Adrenal gland (tissue), 19 donors: ENCODE measurements at places on chromosomes 5 and 9.

DNA sequence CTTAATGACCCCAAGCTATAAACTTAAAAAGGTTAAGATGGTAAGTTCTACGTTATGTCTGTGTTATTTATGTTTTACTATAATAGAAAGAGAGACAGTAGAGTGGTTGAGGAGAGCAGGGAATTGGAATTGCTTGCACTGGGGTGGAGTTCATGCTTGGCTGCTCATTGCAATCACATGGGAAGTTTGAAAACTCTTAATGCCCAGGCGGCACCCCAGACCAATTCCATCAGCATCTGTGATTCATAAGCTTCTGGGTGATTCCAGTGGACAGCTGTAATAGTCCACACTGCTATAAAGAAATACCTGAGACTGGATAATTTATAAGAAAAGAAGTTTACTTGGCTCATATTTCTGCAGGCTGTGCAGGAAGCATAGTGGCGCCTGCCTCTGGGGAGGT, 323.9 kb upstream of the MSX2 start:
- no peaks in the 10 kb centered on the region for H3K4me1 ChIP-seq
- H3K27me3 ChIP-seq = peaks cover 3% of the 10 kb centered on the region
- no peak overlapping the region for H3K4me3 ChIP-seq

DNA sequence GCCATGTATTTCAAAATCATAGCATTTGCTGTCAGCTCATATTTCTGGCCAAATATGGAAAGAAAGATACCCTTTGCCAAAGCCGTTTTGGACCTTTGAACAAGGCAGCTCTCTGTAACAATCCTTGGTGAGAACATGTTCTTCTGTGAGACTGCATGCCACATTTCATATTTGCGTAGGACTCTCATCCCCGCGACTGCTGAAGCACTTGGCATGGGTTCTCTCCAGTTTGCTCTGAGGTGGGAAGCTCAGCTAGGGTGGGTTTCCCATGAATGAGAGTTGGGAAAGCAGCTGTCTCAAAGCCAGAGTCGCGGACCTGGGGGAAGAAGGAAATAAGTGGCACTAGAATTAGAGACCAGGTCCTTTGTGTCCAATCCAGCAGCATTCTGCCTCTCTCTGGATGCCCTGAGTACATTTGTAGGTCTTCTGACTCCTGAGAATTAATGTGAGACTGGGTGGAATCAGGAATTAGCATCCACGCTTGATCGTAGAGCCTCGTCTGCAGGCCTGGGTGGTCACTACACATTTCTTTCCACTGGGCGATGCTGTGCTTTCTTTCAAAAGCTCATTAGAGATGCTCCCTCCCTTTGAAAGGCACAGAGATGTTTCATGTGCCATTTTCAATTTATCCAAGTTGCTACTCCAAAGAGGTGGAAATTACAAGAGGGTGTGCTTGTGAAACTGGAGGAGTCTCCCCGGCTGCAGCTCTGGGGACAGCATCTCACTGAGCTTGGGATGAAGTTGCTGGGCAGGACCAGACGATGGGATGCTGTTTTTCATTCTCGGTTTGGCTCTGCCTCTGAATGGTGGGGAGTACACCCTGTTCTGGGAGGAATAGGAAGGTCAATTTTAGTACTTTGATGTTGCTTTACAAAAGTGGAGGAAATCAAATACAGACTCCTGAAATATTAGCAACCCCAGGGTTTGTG, 197.2 kb downstream of the GADD45G start:
- H3K36me3 ChIP-seq = no peaks in the 10 kb centered on the region
- no peaks in the 10 kb centered on the region for H3K4me1 ChIP-seq
- no peaks in the 10 kb centered on the region for H3K27me3 ChIP-seq
- no peak overlapping the region for H3K27ac ChIP-seq
- no peak overlapping the region for H3K4me3 ChIP-seq
- no peak for DNase-seq

- no peaks in the 10 kb centered on the region for H3K27me3 ChIP-seq
- H3K27ac ChIP-seq = no peak overlapping the region
- no peaks in the 10 kb centered on the region for H3K36me3 ChIP-seq
- no peak overlapping the region for H3K4me3 ChIP-seq
These were observed 156.4 kb downstream of the CWC27 start for GRCh38 chr5:64925123-64925522.

GRCh38 chr9:113640418-113640817, 176.9 kb downstream of the RGS3 start:
- no peak overlapping the region for H3K4me3 ChIP-seq
- no peaks in the 10 kb centered on the region for H3K4me1 ChIP-seq
- no peaks in the 10 kb centered on the region for H3K27me3 ChIP-seq
- no peaks in the 10 kb centered on the region for H3K36me3 ChIP-seq

GRCh38 chr5:81188962-81189361, 44.2 kb upstream of the CKMT2 start:
- H3K4me1 ChIP-seq = no peaks in the 10 kb centered on the region
- no peak for DNase-seq
- no peaks in the 10 kb centered on the region for H3K36me3 ChIP-seq
- no peak overlapping the region for H3K4me3 ChIP-seq

DNA sequence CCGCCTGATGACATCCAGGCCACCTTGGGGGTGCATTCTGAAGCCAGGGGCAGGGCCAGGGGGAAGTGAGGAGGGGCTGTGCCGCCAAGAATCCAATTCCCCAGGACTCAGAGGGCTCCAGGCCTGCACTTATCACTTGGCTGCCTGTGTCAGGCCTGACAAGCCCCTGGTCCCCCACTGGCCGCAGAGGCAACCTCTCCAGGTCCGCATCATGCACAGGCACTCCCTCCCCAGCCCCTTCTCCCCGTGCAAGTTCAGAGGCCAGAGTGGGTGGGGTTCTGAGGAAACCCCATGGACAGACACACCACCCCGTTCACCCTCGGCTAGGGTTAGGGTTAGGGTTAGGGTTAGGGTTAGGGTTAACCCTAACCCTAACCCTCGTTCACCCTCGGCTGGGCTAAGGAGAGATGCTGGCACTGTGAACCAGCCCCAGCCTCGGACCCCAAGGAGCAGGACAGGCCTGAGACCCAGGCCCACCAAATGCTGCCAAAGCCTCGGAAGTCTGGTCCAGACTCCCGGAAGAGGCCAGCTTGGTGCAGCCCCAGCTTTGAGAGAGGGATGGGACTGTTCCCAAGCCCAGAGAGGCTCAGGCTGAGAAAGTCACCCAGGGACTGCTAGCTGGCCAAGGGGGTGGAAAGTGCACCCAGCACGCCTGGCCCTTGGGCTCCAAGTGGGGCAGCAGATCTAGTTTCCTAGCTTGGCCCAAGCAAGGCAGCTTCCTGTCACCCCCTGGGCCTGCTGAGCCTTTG, 4.9 kb downstream of the LCN2 start:
- no peaks in the 10 kb centered on the region for H3K27me3 ChIP-seq
- no peak overlapping the region for H3K27ac ChIP-seq
- no peak overlapping the region for H3K4me3 ChIP-seq
- no peaks in the 10 kb centered on the region for H3K4me1 ChIP-seq
- DNase-seq = no peak

DNA sequence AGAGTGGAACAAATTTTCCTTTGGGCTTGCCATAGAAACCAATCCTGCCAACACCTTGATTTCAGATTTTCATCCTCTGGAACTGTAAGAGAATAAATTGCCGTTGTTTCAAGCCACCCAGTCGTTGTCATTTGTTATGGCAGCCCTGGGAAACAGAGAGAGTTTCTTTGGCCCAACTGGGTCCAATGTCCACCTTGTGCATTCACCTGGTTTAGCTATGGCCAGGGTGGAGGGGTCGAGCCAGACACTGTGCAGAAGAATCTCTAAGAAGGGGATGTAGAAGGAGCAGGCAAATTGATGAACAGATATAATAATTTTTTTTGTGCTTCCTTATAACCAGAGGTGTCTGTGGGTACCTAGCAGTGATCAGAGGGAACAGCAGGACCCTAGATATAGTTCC, 9.8 kb downstream of the KIF4B start:
- no peaks in the 10 kb centered on the region for H3K4me1 ChIP-seq
- H3K27ac ChIP-seq = no peak overlapping the region
- H3K27me3 ChIP-seq = no peaks in the 10 kb centered on the region

DNA sequence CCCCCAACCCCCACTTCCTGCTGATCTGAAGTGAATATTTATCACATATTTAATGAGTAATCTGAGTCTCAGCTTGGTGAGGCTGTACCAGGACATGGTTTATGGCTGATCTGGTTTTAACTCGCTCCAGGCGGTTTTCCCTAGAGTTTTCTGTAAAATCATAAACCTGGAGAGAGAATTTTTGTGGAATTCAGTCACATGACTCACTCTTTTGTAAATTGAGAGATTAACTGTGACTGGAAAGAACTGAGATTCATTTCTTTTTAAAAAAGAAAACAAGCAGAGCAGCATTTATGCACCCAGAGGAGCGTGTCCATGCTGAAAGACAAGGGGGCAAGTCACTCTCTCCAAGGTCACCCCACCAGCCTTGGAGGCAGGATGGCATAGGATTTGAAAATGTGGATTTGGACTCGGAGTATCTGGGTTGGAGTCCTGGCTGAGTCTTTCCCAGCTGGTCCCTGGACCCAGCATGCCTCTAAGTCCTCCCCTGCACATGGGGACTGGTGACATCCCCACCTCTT, 81.8 kb downstream of the ZNF618 start:
- peak; percentile 18 for DNase-seq
- H3K36me3 ChIP-seq = no peaks in the 10 kb centered on the region
- H3K27ac ChIP-seq = peak overlapping the region; percentile 58

- H3K4me3 ChIP-seq = peak overlapping the region; percentile 69
- DNase-seq = peak; percentile 65
- H3K36me3 ChIP-seq = no peaks in the 10 kb centered on the region
These were observed 960 bp downstream of the CANX start for GRCh38 chr5:179699616-179700237.

DNA sequence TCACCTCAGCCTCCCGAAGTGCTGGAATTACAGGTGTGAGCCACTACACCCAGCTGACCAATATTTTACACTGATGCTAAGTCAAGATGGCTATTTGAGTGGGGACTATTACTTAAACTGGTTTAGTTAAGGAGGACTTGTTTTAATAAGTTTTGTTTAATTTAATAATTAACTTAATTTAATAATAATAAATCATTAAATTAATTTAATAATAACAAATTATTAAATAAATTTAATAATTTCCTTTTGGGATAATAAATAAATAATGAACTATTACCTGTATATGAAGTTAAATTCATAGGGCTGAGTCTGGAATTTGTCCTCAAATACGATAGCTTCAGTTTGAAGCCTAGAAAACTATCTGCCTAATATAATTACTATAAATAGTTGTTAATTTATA, 665.1 kb upstream of the COX7C start:
- no peaks in the 10 kb centered on the region for H3K4me1 ChIP-seq
- no peaks in the 10 kb centered on the region for H3K36me3 ChIP-seq
- H3K27me3 ChIP-seq = no peaks in the 10 kb centered on the region
- no peak overlapping the region for H3K27ac ChIP-seq
- no peak overlapping the region for H3K4me3 ChIP-seq
